ENCODE measurements at places on chromosomes 11 and 22.

GRCh38 chr11:69904974-69905535, 85.8 kb upstream of the FGF3 start:
- DNase-seq, result no peak

DNA sequence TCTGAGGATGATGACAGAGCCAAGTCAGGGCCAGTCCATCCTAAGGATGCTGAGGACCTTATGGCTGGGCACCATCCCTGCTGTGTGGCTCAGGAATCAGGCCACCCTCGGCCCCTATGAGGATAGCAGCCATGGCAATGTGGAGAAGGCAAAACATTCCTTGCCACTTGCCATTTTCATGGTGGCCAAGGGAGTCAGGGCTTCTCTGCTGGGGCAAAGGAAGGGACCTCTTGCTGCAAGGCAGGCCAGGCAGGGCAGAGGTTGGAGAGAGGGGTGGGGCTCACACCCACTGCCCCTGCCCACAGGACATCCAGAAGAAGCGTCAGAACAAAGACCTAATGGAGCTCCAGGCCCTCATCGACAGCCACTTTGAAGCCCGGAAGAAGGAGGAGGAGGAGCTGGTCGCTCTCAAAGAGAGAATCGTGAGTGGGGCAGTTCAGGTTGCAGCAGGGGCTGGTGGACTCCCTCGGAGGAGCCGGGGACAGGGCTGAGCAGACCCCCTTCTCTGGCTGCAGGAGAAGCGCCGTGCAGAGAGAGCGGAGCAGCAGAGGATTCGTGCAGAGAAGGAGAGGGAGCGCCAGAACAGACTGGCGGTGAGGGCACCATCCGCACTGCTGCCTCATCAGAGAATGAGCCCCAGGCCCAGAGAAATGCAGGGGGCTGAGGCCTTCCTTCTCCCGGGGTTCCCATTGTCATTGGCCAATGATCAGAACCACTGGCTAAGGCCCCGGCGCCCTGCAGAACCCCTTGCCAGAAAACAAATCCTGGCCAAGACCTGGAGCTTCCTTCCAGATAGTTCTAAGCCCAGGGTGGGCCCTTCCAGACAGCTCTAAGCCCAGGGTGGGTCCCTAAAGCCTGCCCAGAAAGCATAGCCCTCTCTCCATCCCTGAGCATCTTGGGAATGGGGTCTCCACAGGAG, 13.5 kb upstream of the MRPL23 start:
- DNase-seq, result no peak

DNA sequence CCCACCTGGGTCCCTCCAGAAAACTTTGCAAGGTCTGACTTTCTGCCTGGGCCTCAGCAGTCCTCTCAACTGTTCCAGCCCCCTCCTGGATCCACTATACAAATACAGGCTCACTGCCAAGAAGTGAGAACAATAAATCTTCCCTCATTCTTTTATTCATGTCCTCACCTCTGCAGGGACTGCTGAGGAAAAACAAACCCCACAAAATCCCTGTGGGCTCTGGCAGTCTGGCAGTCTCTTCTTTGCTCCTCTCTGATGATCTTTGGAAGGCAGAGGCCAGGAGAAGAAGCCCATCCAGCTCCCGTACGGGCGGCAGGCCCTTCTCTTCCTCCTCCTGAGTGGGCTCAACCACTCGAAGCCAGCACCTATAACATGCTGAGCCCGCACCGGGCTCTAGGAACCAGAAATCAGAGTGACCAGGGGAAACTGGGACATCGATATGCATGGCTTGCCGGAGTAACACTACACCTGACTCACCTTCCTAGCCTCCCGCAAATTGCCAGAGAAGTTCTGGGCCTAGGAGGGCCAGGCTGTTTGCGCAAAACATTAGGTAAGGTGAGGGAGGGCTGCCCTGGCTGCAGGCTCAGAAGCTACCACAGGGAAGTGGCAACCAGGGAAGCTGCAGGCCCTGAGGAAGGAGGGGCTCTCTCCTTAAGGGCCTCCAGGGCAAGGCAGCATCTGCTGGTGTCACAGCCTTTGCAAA, 24.2 kb downstream of the TMPRSS5 start:
- DNase-seq, result no peak

DNA sequence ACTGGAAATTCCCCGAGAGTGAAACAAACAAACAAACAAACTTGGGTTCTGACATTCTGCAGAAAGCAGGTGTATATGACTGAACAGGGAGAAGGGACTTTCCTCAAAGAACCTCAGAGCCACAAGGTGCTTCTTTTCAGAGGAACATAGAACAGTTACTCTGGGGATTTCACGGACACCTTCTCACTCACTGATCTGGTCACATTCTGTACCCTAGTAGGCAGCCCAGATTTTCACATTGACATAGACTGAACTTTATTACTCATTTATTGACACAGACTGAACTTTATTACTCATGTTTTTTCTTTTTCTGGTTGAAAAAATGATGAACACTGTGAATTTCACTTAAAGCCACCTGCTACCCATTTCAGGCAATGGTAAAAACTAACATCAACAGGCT, 263.0 kb downstream of the OPCML start:
- DNase-seq, result no peak

- no peak for DNase-seq
Measured at GRCh38 chr11:75763846-75764245, 4.7 kb upstream of the DGAT2 start.
